Prostate gland (tissue), 2 donors: ENCODE measurements at places on chromosomes 3 and 15. TPM values are rescaled to one million over a fixed set of nuclear protein-coding genes. Genes with fewer than 3 reads are reported as not detected.

Gene TMEM266
- total RNA-seq, result 6.0 TPM

Gene A4GNT
- not detected for total RNA-seq

Gene SEMA3B
- 8.7 TPM for total RNA-seq

DNA sequence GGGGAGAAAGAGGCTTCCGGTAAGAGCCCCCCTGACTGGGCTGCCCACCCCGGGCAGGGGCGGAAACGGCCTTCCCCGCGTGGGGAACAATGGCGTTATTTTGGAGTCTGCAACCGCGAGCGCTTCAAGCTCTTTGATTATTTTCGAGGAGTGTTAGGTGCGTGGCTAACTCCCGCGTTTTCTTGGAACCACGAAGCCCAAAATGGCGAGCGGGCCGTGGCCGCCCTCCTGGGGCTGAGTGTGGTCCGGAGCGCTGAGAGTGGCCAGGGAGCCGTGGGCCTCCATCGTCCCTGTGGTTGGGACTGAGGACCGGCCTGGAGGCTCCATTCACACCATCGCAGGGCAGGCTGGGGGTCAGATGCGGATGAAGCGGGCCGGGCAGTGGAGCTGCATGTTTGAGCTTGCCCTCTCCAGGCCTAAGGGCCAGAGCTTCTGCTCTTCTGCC lies 44.6 kb upstream of the POLG start:
- no peaks in the 10 kb centered on the region for H3K36me3 ChIP-seq
- DNase-seq, result no peak
- no peaks in the 10 kb centered on the region for H3K27me3 ChIP-seq
- no peak overlapping the region for H3K4me3 ChIP-seq
- no peak overlapping the region for H3K27ac ChIP-seq
- H3K4me1 ChIP-seq, result peaks cover 3% of the 10 kb centered on the region

GRCh38 chr3:38346587-38347410 lies at the start of gene XYLB:
XYLB (plus strand) TSS chr3:38346785; CDS start chr3:38346869, 84 bp downstream.
- H3K4me1 ChIP-seq, result no peaks in the 10 kb centered on the region
- no peaks in the 10 kb centered on the region for H3K27me3 ChIP-seq
- H3K36me3 ChIP-seq, result no peaks in the 10 kb centered on the region

DNA sequence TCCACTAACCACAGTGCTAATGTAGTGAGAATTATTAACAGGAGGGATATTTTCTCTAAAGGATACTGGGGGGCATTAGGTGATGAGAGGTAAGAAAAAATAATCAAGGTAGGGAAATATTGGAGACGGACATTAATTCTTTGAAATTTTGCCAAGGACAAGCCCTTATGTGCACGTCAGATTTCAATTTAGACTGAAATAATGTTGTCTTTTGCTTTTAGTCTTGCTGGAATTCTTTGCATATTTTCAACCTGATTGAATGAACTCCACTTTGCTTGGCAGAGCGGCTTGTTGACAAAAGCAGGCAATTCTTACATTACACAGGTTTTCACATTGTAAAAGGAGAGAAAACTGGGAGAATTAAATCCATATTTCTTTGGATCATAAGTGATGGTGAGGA lies 25.0 kb upstream of the C3orf52 start:
- no peaks in the 10 kb centered on the region for H3K27me3 ChIP-seq
- no peaks in the 10 kb centered on the region for H3K4me1 ChIP-seq
- H3K36me3 ChIP-seq, result no peaks in the 10 kb centered on the region
- no peak for DNase-seq

DNA sequence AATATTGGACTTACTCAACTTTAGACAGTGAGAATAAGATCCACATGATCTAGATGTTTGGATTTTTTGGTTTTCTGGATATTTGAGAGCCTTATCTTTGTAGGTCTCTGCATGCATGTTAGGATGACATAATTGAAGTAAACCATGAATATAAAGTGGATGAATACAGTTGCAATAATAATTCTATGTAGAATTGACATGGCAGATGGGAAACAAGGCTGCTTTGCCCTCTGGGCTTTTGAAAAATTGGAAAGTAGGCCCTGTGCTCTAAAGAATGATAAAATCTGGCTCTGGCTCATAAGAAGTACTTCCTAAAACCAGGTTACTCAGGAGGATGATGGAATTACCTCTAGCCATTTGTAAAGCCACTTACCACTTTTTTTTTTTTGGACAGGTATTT lies 86.9 kb downstream of the ZNF609 start:
- no peaks in the 10 kb centered on the region for H3K27me3 ChIP-seq
- no peak overlapping the region for H3K27ac ChIP-seq
- no peaks in the 10 kb centered on the region for H3K36me3 ChIP-seq
- no peaks in the 10 kb centered on the region for H3K4me1 ChIP-seq

DNA sequence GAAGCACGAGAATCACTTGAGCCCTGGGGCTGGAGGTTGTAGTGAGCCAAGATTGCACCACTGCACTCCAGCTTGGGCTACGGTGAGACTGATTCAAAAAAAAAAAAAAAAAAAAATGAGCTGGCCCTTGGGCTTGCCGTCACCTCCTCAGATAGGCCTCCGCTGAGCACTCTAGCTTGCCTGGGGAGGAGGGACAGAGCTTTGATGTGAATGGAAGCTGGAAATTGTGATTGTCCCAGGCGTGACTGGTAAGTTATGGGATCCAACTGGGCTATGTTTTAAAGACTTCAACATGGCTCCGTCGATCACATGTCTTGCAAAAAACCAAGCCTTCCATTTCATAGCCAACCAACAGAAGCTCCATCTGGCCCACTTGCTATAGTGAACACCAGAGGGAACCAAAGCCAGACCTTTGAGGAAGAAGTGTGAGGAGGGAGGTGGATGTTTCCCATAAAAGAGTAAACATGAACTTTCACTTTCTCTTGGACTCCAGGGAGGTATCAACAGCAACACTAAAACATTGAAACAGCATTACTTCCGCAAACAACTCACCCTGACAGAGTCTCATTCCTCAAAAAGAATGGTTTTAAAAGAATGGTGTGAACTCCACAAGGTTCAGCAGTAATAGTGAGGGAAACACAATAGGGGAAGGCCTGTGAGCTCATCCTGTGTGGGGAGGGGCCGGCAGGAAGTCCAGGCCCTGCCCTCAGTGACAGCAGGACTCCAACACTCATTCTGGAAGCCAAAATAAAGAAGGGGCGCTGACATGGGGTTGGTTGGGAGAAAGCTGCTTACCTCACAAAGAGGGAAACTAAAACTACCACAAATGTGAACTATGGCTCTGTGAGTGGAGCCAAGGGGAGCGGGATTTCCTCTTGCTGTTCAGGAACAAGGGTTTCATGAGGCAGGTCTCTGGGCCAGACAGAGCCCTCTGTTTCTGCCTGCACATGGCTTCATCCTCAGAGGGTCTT lies 59.2 kb upstream of the IL12A start:
- H3K36me3 ChIP-seq, result no peaks in the 10 kb centered on the region
- H3K4me1 ChIP-seq, result no peaks in the 10 kb centered on the region
